ENCODE measurements at places on chromosomes 7 and 10. TPM values are rescaled to one million over a fixed set of nuclear protein-coding genes. Genes with fewer than 3 reads are reported as not detected.

Gene ACTL6B
- total RNA-seq, result not detected

Gene ELFN1
- total RNA-seq, result 1.2 TPM

Gene OR2A12
- not detected for total RNA-seq

Gene TRUB1
- 26.2 TPM for total RNA-seq

Gene WNT8B
- not detected for total RNA-seq

Gene GALNT17
- not detected for total RNA-seq

Gene PNLIP
- total RNA-seq, result not detected

Gene CDC14C
- total RNA-seq, result not detected

Gene OPN4
- not detected for total RNA-seq

Gene LOXL4
- 1.3 TPM for total RNA-seq

Gene SNX10
- 0.39 TPM for total RNA-seq

Gene NRG3
- total RNA-seq, result 0.04 TPM

Gene FOXI2
- not detected for total RNA-seq

Gene DPP6
- total RNA-seq, result not detected

Gene TACR2
- total RNA-seq, result 0.07 TPM

Gene CPN1
- total RNA-seq, result not detected

GRCh38 chr7:988963-989529, 6.1 kb downstream of the CYP2W1 start:
- no peak for DNase-seq

- no peak for DNase-seq
Observed at GRCh38 chr10:13062803-13063202, 37.2 kb upstream of the OPTN start.

DNA sequence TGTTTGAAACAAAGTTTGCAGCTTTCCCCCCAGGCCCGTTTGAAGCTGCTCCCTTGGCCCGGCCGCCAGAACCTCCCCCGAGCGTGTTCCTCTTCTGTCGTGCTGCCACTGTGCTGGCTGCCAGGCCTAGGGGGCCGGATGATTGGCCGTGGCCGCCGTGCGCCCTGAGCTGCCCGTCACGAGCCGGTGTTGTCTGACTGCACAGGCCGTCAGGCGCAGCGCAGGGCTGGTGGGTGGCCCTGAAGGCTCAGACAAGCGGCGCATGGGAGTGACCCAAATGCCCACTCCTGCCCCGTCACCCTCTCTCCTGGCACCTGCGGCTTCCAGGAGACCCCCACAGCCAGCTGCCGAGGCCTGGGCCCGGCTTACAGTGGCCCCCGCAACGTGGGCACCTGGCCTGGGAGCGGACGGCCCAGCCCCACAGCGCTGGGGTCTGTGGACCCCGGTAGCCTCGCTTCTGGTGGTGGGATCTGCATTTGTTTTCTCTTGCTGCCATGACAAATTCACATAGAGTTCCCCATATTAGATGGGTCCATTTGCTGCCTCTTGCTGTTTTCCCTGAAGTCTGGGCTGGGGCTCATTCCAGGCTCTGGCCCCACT, 13.1 kb downstream of the JAKMIP3 start:
- no peak for DNase-seq

DNA sequence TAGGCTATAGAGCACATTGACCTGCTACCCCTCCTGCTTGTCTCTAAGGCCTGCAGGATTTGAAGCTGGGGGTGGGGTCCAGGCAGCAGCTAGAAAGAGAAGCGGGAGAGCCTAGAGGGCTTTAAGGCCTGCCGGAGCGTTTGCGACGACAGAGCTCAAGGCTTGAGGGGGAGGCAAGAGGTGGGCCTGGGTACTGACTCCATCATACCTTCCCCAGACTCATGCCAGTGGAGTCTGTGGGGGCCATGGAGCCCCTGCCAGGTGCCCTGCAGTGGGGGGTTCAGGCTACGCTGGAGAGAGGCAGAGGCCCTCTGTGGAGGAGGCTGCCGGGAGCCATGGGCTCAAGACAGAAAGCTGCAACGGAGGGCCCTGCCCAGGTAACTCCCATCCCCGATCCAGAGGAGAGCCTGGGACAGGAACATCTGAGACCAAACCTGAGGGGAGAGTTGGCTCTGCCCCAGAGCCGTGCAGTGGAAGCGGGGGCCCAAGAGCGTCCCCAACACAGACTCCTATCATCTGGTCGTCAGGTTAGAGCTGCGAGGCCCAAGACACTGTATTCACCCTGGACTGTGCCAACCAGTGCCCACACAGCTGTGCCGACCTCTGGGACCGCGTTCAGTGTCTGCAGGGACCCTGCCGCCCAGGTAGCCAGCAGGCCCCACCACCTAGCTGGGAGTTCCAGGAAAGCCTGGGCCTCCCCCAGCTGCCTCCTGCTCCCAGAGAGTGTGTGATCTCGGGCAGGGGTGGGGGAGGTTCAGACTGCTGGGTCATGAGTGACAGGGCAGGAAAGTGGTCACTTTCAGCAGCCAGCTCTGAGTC, 13.2 kb upstream of the ZNF862 start:
- no peak for DNase-seq

- no peak for DNase-seq
Observed at GRCh38 chr10:103822107-103822716, 33.2 kb downstream of the SH3PXD2A start.

- DNase-seq, result no peak
Observed at GRCh38 chr7:102860351-102860811, 52.4 kb upstream of the LRRC17 start.

- no peak for DNase-seq
Observed at GRCh38 chr7:131786204-131786603, 229.8 kb upstream of the PODXL start.

GRCh38 chr7:99992330-99993038, 16.7 kb upstream of the AZGP1 start:
- no peak for DNase-seq

- peak; percentile 63 for DNase-seq
Observed at GRCh38 chr10:110758898-110759297, 112.8 kb upstream of the PDCD4 start.

DNA sequence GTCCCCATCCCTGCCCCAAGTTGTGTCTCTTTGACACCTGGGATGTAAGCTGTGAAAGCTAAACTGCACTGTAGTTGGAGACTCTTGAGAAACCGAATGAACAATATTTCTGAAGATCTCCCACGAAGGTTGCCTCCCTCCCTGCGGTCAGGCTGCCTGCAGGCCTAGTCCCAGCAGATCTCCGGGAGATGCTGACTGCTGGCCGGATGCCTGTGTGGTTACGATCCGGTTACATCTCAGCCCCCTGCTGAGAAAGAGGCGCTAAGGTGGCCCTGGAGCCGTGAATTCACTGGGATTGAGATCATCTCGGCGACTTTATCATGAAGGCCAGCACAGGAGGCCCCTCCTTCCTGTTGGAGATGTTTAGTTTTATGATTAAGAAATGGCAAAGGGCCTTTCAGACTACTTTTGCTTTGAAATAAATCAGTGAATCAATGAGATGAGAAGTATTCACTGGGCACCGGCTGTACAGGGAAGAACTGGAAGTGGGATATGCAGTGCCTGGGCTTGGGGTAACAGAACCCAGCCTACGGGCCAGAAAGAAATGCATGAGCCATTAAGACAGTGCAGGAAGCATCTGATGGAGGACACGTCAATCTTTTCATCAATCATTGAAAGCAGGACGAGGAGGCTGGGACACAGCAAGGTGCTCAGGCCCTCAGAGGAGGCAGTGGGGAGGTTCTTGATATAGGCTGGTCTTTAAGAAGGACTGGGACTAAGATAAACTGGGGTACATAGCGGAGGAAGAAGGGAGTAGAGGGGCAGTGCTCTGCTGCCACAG, 177.6 kb downstream of the PRKAG2 start:
- no peak for DNase-seq

- no peak for DNase-seq
Observed at GRCh38 chr7:36795451-36796021, 71.2 kb upstream of the AOAH start.

GRCh38 chr7:43511029-43511428, 71.9 kb upstream of the STK17A start:
- DNase-seq, result no peak

DNA sequence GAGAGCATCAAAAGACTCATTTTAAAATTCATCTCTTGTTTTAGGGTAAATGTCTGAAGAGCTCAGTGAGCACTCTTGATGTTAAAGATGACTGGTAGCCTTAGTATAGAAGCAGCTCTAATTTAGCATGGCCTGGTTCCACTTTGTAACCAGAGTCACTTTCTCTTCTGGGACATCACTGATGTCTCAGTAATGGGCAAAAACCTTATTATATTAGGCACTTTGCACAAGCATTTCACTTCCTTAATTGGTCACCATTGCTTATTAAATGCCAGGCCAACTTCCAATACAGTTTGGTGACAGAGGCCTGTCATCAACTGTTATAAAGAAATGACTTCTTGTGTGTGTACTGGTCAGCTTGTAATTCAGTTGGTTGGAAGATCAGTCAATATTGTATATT, 53.0 kb downstream of the STEAP1B start:
- DNase-seq, result no peak

- no peak for DNase-seq
Observed at GRCh38 chr7:39950473-39951225, 593 bp downstream of the CDK13 start.

DNA sequence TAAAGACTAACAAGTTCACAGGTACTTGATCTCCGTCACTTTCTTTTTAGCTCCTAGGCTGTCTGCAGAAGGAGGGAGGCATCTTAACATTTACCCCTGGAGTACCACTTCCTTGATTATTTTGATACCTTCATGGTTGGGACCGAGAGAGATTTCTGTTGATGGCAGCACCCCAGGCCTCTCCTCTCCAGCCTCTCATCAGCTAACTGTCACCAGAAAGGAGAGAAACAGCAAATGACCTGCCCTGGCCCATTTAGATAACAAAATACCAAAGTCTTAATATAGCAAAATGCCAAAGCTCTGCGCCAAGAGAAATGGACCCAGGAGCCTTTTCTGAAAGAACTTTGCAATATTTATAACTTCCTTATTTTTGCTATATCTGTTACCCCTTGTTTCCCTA, 30.0 kb upstream of the KLHL7 start:
- no peak for DNase-seq

- DNase-seq, result peak; percentile 13
Observed at GRCh38 chr7:23759671-23760391, 49.8 kb downstream of the STK31 start.

GRCh38 chr10:119849031-119849789, 23.4 kb downstream of the MCMBP start:
- no peak for DNase-seq

- no peak for DNase-seq
Observed at GRCh38 chr7:22549051-22549450, 49.1 kb upstream of the STEAP1B start.

DNA sequence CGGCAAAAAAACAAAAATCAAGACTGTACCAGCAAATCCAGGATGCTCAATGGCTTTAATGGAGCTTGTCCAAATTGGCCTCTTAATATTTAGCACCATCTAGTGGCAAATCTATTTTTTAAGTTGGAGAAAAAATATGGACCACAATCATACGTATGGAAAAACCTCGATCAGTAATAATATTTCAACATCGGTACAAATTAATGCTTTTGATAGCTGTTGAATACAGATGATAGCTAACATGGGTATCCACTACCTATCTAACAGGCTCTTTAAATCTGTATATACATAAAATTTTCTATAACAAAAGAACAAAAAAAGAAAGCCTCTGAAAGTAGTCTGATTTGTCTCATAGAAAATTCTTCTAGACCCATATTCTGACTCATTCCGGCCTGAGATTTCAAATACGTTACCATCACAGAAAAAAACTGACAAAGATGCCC, 29.2 kb downstream of the COA1 start:
- DNase-seq, result peak; percentile 10

DNA sequence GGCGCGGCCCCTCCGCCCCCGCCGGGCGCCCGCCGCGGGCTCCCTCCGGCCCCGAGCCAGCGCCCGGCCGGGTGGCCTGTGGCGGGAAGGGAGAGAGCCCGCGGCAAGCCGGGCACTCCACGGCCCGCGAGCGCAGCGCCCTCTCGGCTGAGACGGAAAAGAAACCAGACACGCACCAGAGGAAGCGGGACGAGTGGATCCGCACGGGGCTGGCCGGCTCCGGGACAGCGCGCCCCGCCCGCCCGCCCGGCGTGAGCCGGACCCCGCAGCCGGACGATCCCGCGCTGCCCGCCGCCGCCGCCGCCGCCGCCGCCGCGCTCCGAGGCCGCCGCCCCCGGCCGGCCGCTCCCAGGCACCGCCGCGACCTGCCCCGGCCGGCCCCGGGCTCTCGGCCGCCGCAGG, 300 bp downstream of the ARHGAP21 start:
- DNase-seq, result no peak

GRCh38 chr7:134520130-134520529, 7.2 kb upstream of the AKR1B10 start:
- no peak for DNase-seq

GRCh38 chr10:96044736-96045135, 1.4 kb downstream of the CCNJ start:
- DNase-seq, result no peak

GRCh38 chr10:14302035-14302434, 28.7 kb downstream of the FRMD4A start:
- DNase-seq, result no peak

DNA sequence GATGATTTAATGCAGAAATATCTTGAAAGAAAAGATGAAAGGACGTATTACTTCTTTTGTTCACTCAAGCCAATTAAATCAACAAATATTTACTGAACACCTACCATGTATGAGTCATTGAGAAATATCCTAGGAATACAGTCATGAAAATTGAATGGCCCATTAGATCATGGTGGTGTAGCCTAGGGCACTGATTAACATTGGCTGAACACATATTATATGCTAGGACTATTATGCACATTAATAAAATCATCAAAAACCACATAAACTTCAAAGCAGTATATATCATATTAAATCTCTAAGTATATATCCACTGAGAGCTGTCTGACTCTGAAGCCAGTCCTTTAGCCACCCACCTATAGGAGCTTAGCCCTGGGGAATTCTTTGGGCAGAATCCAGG, 41.8 kb downstream of the FAM204A start:
- DNase-seq, result no peak

Data from pulmonary artery endothelial cell (primary cell).